ENCODE measurements at places on chromosomes 16 and 17.

GRCh38 chr17:78981010-78981888 lies 1.5 kb upstream of the LGALS3BP start:
- no peak for DNase-seq

- DNase-seq, result no peak
Observed at GRCh38 chr16:62681819-62682218, 645.6 kb upstream of the CDH8 start.

DNA sequence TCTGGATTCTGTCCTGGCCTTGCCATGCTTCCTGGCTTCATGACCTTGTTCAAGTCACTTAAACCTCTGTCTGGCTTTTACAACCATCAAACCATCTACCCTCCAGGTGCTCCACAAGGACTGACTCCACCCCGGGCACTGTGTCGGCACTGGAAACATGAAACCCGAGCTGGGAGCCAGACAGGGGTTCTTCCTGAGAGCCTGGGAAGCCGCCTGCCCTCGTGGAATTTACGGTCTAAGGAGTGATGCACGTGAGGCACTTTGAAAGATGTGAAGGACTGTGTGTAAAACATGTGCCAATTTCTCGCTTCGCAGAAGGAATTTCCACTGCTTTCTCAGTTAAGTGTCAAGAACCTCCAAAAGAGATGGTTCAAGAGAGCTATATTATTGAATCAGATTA lies 11.6 kb downstream of the CDK5R1 start:
- DNase-seq, result no peak

GRCh38 chr16:23663918-23664317 lies 14.8 kb upstream of the PLK1 start:
- no peak for DNase-seq

- DNase-seq, result no peak
Observed at GRCh38 chr17:149231-149630, 11.9 kb downstream of the SCGB1C2 start.

DNA sequence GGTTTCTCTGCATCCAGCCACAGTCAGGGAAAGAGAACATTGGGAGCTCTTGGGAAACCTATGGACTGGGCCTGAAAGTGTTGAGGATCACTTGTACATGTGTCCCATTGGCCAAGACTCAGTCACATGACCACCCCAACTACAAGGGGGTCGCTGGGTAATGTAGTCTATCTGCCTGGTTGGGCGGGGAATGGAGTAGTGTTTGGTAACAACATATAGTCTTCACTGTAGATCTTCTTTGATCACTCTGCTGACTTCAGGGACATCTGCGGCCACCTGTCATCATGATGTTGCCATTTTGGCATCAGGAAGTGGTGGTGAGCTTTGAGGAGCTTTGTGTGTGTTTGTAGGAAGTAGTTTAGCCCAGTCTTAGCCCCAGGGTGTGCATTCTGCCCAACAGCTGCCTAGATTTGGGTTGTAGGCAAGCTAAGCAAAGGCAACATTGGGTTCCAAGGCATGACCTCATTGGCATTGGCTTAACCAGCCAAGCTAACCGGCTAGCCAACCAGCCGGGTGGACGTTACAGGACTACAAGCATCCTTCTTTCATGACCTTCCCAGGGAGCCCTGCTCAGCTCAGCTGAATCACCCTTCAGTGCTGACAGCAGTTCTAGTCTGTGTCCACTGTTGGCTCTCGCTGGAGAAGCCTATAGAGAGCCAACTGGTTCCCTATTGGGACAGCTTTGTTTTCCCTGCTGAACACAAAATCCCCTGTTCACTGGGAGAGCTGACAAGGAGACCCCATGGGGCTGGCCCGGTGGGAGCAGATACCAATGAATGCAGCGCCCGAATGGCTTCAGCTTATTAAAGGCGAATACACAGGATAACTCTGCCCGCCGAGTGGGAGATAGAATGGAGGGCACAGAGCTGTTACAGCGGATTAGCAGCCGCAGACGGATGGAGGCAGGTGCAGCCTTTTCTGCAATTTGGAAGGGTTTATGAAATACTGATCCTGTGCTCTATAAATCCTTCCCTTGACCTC lies 178.6 kb downstream of the NTN1 start:
- DNase-seq, result no peak

- no peak for DNase-seq
Observed at GRCh38 chr16:83845263-83845662, 37.5 kb downstream of the HSBP1 start.

GRCh38 chr17:17696085-17696484 lies 14.8 kb downstream of the RAI1 start:
- no peak for DNase-seq

DNA sequence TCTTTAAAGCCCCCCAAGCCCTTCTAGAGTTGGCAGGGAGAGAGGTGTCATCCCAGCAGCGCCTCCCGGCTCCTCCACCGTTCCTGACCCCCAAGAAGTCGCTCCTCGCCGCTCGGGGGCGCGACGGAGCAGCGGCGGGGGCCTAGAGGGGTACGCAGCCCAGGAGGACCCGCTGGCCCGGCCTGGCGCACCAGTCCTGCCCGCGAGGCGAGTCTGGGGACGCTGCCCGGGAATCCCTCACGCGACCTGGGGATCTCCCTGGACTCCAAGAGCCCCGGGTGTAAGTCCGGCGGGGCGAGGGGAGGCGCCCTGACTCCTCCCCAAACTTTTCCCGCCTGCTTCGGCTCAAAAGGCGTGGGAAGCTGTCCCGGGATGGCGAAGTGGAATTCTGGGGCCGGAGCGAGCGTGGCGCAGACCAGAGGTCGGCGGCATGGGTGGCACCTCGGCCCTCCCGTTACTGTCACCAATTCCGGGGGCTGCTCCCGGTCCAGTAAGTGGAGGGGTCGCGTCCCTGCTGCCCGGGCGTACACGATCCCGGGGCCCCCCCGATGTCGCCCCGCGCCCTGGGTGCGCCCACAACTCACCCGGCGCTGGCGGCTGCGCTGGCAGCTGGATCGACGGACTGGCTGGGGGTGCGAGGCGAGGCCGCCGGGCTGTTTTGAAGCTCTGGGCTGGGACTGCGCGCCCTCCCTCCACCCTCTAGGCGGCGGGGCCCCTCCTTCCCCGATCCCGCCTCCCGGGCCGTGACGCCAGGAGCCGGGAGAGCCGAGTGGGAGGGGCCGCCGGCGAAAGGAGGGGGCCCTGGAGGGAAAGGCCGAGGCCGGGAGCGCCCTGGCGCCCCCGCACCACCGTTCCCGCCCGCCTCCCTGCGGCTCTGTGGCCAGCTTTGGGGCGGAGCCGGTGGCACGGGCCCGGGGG lies at the start of gene EMP2:
TSS of gene EMP2 (minus strand) at position 634 of the 918 bp plus-strand sequence. CDS start 32,981 bp downstream, outside the sequence.
- no peak for DNase-seq

- no peak for DNase-seq
Observed at GRCh38 chr17:66638707-66639479, 196.0 kb upstream of the CACNG5 start.

DNA sequence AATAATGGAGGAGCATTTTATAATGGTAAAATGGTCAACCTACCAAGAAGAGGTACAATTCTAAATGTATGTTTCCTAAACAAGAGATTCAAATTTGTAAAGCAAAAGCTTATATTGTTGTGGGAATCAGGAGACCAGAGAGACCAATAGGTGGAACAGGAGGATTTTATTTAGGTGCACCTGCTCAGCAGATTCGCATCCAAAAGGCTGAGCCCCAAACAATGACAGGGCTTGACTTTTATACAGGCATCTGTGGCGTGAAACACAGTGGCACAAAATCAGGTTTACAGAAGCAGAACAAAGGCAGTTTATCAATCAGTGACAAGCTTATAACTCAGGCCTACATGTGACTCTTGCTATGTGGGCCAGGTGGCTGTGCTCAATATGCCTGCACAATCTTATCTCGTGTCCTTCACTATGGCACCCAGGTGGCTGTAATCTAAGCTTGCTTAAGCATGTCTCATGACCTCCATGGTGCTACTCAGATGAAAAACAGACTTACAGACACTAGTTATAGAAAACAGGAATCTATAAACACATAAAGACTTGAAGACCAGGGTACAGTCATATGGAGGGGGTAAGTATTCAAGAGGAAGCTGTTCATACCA lies 780.2 kb upstream of the CA10 start:
- DNase-seq, result no peak

DNA sequence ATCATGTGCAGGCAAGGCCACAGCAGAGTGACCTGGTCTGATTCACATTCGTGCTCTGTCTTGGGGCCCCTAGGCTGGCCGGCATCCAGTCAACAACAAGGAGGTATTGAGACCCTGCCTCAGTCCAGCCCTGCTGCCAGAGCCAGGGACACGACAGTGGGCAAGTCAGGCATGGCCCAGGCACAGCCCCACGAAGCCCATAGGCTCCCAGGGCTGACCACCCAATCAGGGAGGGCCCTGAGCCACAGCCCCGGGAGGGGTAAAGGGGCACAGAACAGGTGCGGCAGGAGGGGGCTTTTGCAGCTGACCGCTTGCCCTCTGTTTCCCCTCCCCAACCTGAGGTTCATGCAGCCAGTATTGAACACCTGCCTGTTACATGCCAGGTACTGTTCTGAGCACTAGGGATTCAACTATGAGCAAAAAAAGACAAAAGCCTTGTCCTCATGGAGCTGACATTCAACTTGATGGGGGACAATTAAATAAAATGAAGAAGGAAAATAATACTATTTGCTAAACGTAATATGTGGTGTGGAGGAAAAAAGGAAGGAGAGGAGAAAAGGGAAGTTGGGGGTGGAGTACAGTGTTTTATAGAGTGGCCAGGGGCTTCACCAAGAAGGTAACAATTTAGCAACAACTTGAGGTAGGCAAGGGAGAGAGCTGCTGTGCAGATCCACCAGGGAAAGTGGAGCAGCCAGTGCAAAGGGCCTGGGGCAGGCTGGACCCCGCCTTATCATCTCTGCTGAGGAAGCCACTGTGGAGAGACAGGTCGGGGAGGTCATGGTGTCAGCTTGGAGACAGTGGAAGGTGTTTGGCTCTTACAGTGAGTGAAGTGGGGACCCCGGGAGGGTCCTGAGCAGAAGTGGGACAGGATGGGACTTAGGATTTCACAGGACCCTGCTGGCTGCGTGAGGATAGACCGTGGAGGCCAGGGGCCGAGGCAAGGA lies 6.1 kb downstream of the DRC3 start:
- DNase-seq, result no peak

DNA sequence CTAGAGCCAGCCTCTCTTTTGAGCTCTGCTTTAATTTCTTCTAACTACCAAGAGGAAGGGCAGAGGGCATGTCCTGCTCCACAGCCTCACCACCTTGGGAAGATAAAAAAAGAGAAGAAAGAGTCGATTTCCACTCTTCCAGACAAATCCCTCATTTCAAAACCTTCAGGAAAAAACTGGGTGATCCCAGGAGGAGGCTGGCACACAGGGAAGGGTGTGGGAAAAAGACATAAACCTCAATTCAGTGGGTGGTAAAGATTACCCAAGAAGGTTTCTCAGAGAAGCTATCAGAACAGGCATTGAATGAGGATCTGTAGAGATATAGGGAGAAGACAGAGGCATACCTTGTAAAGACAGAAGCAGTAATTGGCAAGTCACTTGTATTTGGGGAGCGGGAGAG lies 79.9 kb upstream of the CRHR1 start:
- no peak for DNase-seq

DNA sequence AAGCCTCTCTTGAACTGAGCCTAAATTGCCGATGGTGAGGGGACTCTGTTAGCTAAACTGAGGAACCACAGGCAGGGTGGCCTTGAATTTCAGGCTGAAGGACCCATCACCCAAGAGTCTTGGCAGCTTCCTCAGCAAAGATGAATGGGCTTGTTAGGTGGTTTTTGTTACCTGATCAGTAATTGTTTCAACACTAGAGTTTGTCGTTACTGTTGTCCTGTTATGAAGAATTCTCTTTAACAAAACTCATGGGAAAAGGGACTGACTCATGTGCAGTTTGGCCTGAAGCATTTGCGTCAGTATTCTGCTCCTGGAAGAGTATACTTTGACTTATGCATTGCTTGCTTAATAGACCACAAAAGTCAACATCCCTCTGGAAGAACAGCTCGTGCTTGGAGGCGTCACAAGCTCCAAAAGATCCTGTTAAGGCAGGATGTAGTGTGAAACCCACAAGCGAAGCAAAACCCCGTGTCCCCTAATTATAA lies 206.0 kb downstream of the IRX3 start:
- DNase-seq, result no peak

DNA sequence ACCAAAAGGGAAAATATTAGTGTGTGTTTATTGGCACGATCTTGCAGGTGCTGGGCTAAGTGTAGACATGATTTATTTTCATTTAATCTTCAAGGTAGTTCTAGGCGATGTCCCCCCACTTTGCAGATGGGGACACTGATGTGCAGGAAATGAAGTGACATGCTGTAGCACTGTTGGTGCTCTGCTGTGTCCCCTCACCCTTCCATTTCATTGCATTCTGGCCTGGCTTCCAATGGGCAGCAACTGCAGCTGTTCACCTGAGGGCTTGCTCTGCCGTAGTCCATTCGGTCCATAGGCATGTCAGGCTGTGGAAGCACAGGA lies 123.9 kb downstream of the PRKCB start:
- DNase-seq, result no peak

DNA sequence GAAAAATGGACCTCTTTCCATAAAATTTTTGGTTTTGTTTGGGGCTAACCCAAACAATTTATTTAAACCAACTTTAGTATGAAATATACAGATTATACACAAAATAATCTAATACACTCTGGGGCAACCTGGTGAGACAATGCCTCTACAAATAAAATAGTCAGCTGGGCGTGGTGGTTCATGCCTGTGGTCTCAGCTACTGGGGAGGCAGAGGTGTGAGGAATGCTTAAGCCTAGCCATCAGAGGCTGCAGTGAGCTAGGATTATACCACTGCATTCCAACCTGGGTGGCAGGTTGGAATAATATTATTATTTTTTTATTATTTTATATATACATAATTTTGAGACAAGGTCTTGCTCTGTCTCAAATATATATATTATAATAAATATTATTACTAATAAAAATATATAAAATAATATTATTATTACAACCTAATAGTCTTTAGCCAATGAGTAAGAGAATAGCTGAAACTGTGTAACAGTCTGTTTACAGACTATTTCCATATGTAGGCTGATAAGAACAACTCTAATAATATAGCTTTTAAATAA lies 50.5 kb downstream of the GLG1 start:
- DNase-seq, result no peak

GRCh38 chr17:21280081-21280518 lies 4.4 kb upstream of the MAP2K3 start:
- DNase-seq, result no peak

GRCh38 chr17:28716740-28717577 lies 709 bp downstream of the RAB34 start:
- DNase-seq, result no peak

GRCh38 chr17:80998748-80999535 lies 7.3 kb downstream of the CHMP6 start:
- DNase-seq, result no peak

GRCh38 chr16:79128706-79129105 lies 471.8 kb downstream of the MAF start:
- no peak for DNase-seq

GRCh38 chr17:31427684-31428083 lies 36.2 kb downstream of the RAB11FIP4 start:
- no peak for DNase-seq

DNA sequence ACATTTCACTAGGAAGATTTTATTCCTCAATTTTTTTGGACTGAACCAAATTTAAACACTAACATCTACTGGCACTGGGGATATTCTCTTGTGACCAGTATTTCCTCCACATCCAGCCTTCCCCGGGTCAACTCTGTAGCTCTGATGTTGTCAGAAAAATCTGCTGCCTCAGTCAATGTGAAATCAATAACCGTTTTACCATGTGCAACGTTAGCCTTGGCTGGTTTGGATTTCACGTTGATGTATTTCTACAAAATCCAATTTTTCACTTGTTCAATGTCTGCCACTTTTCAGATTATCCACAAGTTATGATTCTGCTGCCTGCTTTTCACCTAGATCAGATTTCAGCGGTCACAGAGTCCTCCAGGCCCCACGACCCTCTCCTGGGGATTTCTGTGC lies 7.1 kb downstream of the SGCA start:
- no peak for DNase-seq

GRCh38 chr17:17606416-17607000 lies 15.0 kb upstream of the PEMT start:
- DNase-seq, result no peak
